HuH-7.5 (cell line): ENCODE measurements at places on chromosomes 12 and 14.

DNA sequence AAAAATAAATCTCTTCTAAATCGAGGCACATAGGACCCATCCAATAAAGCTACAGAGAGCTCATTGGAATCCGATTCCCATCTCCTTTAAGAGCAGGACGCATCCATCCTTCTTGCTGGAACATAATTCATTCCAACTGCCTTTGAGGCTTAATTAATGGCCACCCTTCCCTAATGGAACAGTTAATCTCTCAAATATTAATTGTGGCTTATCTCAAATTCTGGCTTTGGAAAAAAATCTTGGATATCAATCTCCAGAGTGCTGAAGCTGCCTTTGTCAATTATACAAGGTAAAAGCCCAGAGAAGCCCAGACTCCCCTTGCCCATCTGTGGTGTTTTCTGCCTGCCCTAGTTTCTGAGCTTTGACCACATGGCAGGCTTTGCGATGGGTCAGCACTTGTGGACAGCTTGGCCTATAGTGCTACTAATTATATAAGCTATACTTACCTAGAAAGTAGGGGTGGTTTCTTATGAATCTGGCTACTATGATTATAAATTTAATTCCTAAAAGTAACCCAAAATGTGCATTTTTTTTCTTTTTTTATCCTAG lies 246.3 kb downstream of the NUAK1 start:
- DNase-seq: no peak

DNA sequence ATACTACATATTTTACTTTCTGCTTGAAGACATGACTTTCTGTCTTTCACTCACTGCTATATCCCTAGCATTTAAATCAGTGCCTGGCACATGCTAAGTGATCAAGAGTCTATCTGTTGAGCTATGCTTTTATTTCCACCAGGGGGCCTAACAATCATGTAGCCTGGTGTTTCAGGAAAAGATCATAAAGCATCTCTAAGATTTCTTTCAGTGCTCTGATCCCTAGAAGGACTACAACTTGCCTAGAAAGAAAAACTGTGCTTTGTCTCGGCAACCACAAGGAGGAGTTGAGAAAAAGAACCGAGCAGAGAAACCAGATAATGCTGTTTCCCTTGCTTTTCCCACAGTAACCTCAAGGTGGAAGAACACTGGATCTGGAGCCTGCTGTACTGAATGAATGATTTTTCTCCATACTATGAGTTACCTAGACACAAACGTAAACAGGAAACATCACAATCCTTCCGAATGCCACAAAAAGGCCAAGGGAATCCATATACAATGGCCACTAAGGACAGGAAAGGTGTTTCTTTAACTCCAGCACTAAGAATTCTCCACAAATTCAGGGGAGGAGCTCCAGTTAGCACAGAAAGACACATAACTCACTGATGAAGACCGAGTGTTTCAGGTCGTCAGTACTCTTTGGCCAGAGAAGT lies 1.2 kb downstream of the CRY1 start:
- peak; percentile 51 for DNase-seq

DNA sequence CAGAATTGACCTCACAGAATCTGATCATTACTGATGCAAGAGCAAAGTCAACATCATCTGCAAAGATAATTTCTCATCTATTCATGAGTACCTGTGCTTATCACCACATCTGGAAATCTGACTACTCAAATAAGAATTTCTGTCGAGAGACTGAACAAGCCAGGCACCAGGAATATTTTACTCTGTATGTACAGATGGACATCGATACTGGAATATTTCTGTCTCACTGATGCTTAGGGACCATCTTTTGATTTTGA lies 105.2 kb downstream of the BICD1 start:
- no peak for DNase-seq

GRCh38 chr14:51269634-51270033 lies 29.6 kb downstream of the TMX1 start:
- no peak for DNase-seq

GRCh38 chr12:72162875-72163274 lies 109.3 kb upstream of the TRHDE start:
- DNase-seq: no peak

DNA sequence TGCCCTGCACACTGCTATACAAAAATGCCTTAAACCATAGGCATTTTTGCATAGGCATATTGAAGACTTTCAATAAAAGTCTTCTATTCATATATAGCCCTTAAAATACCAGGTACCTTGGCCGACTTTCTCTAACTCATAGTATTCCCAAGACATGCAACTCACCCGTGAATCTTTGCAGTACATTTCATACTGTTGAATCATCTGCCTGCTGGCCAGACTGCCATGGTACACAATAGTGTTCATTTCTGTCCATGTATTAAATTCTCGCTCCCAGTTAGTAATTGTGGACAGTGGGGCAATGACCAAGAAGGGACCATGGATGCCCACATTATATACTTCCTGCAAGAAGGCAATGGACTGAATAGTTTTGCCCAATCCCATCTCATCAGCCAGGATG lies 24.3 kb upstream of the SUPT16H start:
- no peak for DNase-seq

DNA sequence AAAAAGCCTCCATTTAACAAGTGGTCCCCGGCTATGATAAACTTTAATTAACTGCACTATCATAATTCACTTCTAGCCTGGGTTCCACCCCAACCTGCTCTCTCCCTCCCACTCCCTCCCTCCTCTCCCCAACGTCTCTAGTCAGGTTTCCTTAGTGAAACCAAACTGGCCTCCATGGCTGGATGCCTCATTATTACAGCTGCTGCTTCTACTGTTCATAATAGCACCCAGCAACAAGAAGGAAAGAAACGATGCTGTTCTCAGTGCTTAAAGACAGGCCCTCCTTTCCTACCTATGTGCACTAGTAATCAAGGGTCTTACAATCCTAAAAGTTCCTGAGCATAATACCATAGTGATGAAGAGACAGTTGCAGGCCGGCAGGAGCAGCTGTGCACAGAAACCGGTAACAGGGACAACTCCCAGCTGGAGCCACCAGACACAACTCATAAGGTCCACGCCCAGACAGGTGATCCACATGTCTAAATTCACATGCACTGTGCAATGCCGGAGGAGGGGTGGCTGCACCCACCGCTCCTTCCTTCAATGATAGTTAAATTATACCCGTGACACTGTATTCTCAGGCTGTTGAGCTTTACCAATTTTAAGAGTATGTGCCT lies 6.2 kb downstream of the IRF2BPL start:
- DNase-seq: no peak

GRCh38 chr14:33726685-33727084 lies 224.2 kb downstream of the EGLN3 start:
- no peak for DNase-seq
